ENCODE measurements at places on chromosomes 6 and 20.

DNA sequence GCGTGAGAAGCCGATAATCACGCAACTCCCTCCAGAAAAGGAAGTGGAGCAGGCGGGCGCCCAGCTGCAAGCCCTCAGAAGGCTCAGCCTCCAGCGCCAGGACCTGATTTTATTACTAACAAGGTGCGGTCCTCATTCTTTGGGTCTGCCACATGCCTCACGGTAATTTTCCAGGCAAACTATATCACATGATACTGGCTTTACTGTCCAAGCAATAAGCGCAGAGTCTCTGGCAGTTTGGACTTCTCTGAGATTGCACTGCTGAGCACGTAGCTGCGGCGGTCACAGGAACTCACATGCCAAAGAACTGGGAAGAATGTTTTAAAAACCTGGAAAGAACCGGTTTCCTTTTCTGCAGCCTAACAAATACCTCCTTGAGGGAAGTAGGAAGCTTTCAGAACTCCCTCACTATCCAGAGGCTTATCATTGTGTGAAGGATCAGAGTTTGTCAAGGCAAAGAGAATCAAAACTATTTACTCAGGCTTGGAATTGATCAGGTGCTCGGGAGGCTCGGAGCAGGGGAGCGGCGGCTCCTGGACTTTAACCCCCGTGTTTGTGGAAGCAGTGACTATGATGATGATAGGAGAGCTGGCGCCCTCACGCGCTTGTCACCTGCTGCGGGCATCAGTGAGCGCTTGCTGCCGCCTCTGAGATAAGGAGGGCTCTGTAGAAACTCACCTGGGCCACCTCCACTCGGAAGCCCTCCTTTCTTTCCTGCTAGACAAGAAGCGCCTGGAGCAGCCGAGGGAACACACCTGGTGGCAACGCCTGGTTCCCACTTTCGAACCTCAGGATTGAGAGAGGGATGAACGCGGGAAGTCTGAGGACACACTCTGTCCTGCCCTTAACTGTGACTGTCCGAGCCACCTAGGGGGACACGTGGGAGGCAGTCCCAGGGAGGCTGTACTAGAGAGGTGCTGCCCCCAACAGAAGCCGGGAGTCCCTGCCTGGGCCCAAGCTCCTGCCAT lies 27.2 kb upstream of the SYNJ2 start:
- no peak for DNase-seq

DNA sequence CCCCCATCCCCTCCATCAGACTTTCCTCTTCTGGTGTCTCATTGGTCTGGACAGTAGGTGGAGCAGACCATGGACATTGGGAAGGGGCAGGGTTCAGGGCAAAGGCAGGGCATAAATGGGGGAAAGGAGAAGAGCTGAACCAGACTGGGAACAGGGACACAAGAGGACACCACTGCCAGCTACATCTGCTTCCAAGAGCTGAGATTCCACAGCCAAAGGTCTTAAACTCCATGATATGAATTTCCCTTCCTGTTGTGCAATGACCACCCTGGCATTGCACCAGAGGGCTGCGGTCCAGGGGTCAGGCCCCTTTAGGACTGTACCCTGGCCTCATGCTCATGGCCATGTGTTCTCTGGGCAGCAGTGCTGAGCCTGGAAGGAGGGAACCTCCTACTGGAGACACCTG lies 137.9 kb downstream of the MAFB start:
- no peak for DNase-seq

DNA sequence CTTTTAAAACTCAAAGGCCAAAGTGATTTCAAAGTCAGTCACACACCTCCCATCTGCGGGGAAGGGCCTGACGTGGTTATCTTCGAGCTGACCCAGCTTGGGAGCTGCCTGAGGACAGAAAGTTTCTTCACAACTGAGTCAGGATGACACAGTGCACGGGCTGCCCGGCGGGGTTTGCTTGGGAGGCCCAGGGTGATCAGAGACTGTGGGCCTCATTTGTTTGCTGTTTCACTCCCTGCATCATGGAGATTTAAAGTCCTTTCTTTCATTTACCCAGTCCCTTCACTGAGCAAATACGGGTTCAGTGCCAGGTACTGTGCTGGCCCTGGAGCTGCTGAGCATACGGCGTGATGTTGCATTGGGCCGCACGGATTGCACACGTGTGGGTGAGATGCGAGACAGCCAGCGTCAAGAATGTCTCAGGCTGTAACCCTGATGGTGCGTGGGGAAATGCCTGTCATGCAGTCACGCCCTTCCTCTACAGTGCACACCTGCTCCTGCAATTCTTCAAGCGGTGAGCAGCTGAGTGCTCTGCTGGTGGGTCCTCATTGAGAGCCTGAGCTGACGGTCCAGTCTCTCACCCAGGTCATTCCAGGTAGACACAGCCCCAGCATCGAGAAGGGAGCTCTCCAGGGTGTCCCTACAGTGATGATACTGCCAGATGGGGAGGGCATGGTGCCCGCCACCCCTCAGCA lies 82.7 kb upstream of the PMEPA1 start:
- DNase-seq: no peak

DNA sequence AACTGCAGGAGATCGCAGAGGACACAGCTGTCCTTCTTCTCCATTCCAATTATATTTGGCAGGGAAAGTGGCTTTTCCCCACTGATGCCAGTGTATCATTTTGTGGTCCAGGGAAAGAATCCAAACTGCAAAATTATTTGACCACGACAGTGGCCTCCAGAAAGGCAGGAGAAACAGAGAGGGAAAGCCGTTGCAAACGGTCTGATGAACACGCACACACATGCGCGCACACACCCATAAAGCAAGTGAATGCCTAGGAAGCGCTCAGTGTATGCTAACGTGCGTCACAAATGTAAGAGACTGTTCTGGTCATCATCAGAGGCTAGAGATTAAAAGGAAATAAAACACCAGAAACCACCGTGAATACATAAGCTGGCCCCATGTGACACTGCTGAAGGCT lies 54.0 kb downstream of the NPEPL1 start:
- no peak for DNase-seq

GRCh38 chr20:9093218-9093957 lies 24.5 kb downstream of the PLCB4 start:
- no peak for DNase-seq

- DNase-seq: no peak
Observed at GRCh38 chr6:81169166-81169565, 583.3 kb downstream of the TENT5A start.

DNA sequence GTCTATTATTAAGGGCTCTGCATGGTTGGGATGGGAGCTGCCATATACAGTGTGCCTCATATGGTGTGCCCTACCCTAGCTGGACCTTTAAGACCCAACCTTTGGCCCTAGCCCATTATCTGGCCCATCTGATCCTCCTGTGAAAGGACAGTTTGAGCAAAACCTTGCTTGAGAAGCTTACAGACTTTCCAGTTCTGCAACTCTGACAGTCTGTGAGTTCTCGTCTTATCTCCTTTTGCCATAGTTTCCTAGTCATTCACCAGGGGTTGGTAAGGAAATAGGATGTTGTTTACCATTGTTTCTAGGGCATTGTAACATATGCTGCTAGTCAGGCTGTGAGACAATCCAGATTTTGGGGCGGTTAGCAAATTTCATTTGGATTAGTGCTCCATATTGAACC lies 17.2 kb downstream of the CTNNBL1 start:
- no peak for DNase-seq

DNA sequence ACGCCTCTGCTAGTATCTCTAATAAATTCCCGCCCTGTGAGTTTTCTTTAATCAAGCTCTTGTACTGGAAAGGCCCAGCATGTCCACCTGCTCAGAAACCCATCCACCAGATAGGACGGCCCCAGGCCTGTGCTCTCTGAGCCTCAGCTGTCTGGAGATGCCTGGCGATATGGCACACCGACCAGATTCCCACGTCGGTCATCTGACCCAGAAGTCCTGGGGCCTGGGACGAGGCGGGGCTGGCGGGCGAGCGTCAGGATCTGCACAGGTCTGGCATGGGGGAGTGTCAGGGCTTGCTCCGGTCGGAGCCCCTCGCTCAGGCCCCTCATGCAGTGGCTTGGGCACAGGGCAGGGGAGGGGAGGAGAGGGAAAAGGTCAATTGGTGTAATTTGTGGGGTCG lies 10.2 kb downstream of the RNASET2 start:
- no peak for DNase-seq

DNA sequence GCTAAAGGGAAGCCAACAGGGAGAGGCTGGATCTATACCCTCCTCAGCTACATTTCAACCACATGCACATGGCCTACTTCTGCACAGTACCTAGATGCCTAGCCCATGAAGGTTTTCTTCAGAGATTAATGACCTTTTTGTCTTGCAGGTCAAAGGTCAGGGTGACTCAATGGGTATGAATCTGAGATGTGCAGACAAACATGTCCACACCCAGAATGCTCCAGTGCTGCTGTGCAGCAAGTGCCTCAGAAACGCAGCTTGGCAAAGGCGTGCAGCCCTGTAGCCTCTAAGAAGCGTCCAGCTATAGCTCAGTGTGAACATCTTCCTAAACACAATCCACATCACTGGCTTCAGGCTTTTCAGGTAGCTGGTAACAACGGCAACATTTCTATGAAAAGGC lies 24.4 kb downstream of the MAP1LC3A start:
- no peak for DNase-seq

GRCh38 chr6:82712389-82712788 lies 348.8 kb downstream of the TPBG start:
- no peak for DNase-seq

- DNase-seq: no peak
Observed at GRCh38 chr20:48626226-48626937, 201.4 kb downstream of the PREX1 start.

GRCh38 chr6:98514796-98515195 lies 319.6 kb upstream of the POU3F2 start:
- DNase-seq: no peak

DNA sequence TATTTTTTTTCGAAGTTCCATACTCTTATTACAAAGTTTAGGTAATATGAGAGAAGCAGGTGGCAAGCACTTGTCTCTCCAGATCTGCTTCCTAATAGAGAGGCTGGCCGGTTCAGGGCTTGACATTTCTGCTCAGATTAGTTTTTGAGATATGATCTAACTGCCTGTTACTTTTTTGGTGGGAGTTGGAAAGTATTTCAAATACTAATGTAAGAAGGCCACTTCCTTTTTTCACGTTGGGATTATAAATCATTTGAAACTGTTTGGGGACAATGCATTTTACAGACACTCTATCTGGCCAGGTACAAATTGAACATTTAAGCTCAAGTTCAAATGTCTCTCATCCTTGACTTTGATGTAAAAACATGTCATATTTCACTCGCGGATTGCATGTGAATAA lies 222.1 kb upstream of the SULF2 start:
- no peak for DNase-seq

GRCh38 chr6:33324125-33324524 lies 6.6 kb upstream of the ZBTB22 start:
- DNase-seq: no peak

- DNase-seq: no peak
Observed at GRCh38 chr20:7057611-7058010, 290.1 kb downstream of the BMP2 start.

GRCh38 chr6:102356170-102356569 lies 962.7 kb downstream of the GRIK2 start:
- no peak for DNase-seq

DNA sequence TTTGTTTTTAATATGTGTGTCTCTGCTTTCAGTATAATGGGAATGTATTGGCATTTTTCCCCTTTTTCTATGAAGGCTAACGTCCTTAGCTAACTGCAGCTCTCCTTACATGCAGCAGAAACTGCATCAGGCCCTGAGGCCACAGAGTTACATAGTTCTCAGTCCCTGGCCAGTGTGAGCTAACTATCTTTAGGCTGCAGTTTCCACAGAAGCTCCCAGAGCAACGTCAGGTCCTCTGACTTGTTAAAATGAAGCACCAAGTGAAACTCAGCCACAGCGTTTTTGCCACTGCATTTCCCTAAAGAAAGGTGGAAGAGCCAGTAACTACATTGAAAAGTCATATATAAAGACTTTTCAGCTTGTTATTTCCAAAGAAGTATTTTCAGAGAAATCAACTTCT lies 244.7 kb downstream of the CBLN4 start:
- DNase-seq: no peak

- DNase-seq: no peak
Observed at GRCh38 chr6:5205035-5205507, 55.7 kb downstream of the LYRM4 start.

GRCh38 chr6:3905945-3906845 lies 57.0 kb downstream of the FAM50B start:
- no peak for DNase-seq

- no peak for DNase-seq
Observed at GRCh38 chr20:8320306-8320705, 188.2 kb downstream of the PLCB1 start.

GRCh38 chr6:157246048-157246630 lies 77.2 kb downstream of the TMEM242 start:
- no peak for DNase-seq

DNA sequence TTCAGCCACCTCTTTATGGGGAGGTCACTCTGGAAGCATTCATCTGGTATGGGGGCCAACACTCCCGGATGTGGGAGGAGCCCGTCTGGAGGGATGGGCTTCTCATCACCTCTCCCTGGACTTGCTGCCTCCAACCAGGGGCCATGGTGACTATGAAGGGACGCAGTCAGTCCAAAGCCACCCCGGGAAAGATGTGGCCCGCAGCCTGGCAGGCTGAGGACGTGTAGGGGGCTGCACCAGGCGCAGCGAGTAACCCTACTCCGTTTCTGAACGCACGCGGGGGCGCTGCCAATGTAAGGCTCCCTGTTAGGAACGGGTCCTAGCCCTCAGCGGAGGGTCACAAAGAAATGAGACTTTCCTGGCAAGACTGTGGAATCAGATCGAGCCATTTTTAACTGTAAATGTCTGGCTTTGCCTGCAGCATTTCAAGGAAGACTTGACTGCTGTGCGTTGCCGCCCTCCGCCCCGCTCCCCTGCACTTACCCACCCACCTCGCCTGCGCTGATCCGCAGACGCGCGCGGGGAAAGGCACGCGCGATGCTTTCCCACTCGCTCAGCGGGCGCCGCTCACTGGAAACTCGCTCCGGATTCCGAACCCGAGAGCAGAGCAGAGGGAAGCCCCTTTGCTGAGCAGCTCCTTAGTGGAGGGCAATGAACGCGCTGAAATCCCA lies 55.1 kb downstream of the IL20RA start:
- DNase-seq: no peak

DNA sequence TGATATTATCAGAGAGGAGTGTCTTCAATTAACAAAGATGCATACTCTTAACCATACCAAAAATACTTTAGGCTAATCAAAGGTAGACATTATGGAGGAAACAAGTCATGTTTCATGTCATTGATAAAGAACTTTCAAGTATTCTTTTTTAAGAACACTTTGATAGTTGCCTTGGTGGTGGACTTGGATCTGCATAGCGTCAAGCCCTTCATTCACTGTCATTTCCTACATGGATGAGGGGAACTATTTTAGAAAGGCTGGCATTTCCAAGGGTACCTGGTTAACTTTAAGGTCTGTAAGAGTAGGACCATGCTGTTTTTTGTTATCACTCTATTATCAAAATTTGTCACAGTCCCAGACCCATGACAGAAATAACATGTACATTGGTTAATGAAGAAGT lies 622.5 kb downstream of the PKHD1 start:
- DNase-seq: no peak

GRCh38 chr6:86285876-86286275 lies 643.2 kb upstream of the SYNCRIP start:
- DNase-seq: no peak

- DNase-seq: no peak
Observed at GRCh38 chr6:116191881-116192280, 62.0 kb downstream of the TSPYL4 start.

GRCh38 chr6:112298021-112298745 lies 43.8 kb upstream of the LAMA4 start:
- DNase-seq: no peak

- DNase-seq: no peak
Observed at GRCh38 chr6:39638126-39638822, 86.9 kb downstream of the KIF6 start.

- no peak for DNase-seq
Observed at GRCh38 chr6:143158113-143158581, 97.5 kb downstream of the AIG1 start.

GRCh38 chr6:144360401-144360800 lies 75.3 kb downstream of the UTRN start:
- DNase-seq: no peak

Measured in stimulated activated CD8-positive, alpha-beta memory T cell treated with anti-CD3 and anti-CD28 coated beads, Interleukin-15, amount 100 ng/mL, for 48 hours (primary cell).